ENCODE measurements at places on chromosomes 4 and X. TPM values are rescaled to one million over a fixed set of nuclear protein-coding genes. Genes with fewer than 3 reads are reported as not detected.
A peak's percentile ranks its signal among the peaks of the same experiment; 100 is the strongest.

- no peak for DNase-seq
These were observed 139.7 kb downstream of the TSPAN5 start for GRCh38 chr4:98518559-98519267.

GRCh38 chr4:150962245-150962644, 52.8 kb downstream of the LRBA start:
- no peak for DNase-seq

- DNase-seq, result peak; percentile 44
These were observed at the start of gene NUDT10 for GRCh38 chrX:51332188-51332942. Gene NUDT10, plus strand, starts transcription at chrX:51332822. Its CDS starts 144 bp downstream, at chrX:51332966.

CORIN gene
- total RNA-seq, result 1.1 TPM

Data from mesothelial cell of epicardium (in vitro differentiated cells).